ENCODE measurements at places on chromosomes 5 and 9. TPM values are rescaled to one million over a fixed set of nuclear protein-coding genes. Genes with fewer than 3 reads are reported as not detected.

FBP2 gene
- not detected for total RNA-seq

GGTA1 gene
- total RNA-seq = under 0.01 TPM

MAP1B gene
- total RNA-seq = 83.4 TPM

TTC23L gene
- total RNA-seq = 0.33 TPM

PCDHB15 gene
- 1.8 TPM for total RNA-seq

HTR4 gene
- not detected for total RNA-seq

IL9 gene
- total RNA-seq = not detected

SPOCK1 gene
- total RNA-seq = 30.3 TPM

C9 gene
- total RNA-seq = under 0.01 TPM

CTNNA1 gene
- total RNA-seq = 421 TPM

BNC2 gene
- 34.7 TPM for total RNA-seq

STPG3 gene
- not detected for total RNA-seq

GABRA6 gene
- total RNA-seq = not detected
